Brain pericyte (primary cell): ENCODE measurements at places on chromosomes 7 and 10.

DNA sequence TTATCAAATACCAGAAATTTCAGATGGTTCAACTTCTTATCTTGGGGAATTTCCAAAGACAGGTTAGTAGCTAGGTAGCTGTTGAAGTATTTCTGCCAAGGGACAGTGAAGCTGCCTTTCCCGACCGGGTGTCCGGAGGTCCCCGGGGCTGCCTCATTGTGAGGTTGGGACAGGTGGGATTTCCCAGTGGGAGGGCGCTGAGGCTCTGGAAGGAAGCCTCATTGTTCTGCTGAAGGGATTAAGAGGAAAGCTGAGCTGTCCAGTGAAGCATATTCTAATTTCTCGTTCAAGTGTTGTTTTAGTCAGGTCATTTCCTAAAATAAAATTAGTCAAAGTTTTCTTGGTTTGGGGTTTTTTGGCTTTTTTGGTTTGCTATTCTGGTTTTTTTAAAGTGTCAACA, 244.2 kb downstream of the MGMT start:
- DNase-seq = no peak

GRCh38 chr7:48101968-48102367, 12.9 kb downstream of the UPP1 start:
- no peak for DNase-seq

GRCh38 chr10:71218046-71218650, 5.8 kb downstream of the UNC5B start:
- DNase-seq = no peak

- DNase-seq = no peak
These were observed 411.3 kb downstream of the CCSER2 start for GRCh38 chr10:84739641-84740040.

- no peak for DNase-seq
These were observed 474.4 kb upstream of the C7orf33 start for GRCh38 chr7:148116195-148116594.

GRCh38 chr10:101080933-101081931, 19.4 kb downstream of the KAZALD1 start:
- no peak for DNase-seq

GRCh38 chr10:62008946-62009345, 107.4 kb downstream of the ARID5B start:
- DNase-seq = no peak

- no peak for DNase-seq
These were observed 8.1 kb downstream of the TRIM8 start for GRCh38 chr10:102652170-102652916.

- DNase-seq = peak; percentile 38
These were observed 306.3 kb downstream of the C7orf25 start for GRCh38 chr7:42605406-42606192.

GRCh38 chr10:1732564-1732996, 4.7 kb downstream of the ADARB2 start:
- no peak for DNase-seq

DNA sequence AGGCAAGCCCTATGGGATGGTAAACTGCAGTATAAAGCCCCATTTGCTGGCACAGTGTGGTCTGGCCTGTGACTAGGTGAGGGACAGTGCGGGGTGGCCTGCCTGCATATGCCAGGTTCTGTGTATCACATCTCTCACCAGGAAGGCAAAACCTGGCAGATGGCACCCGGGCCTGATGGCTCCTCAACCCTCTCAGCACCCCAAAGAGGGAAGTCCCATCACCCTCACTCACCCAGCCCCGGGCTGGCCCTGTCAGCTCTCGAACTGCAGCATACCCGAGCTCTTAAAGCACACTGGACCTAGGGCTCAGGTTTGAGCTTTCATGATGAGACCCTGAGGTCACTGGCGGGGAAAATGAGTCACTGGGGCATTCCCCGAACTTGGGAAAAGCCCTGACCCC, 130.5 kb downstream of the LHPP start:
- no peak for DNase-seq

DNA sequence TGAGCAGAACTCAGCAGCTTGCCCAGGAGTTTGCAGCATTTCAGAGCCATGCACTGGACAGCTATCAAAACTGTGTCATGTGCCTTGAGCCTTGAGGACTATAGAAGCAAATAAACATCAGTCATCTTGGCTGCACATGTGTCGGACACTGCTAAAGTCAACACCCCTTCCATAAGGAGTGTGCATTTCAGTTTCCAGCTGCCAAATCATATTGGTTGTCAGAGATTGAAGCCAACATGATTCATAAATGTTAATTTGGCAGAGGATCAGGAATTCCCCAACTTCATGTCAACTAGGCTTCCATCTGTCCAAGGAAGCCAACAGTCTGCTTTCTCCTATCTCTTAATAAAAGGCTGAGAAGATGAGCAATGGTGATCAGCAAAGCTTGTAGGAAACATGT, 32.8 kb downstream of the SLC16A12 start:
- DNase-seq = no peak

GRCh38 chr10:48383393-48383792, 76.9 kb downstream of the MAPK8 start:
- no peak for DNase-seq

DNA sequence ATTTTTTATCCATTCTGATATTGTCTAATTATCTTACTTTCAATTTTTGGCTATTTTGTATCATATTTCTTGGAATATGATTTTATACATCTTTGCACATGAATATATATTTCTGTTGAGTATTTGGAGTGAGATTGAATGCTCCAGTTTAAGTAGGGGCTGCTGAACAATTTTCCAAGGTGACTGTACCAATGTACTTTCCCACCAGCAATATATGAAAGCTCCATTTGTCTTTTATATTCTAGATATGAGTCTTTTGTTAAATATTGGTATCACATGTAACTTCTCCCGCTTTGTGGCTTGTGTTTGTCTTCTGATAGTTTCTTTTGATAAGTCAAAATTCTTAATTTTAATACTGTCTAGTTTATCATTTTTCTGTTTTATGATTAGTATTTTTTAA, 144.6 kb upstream of the MDFIC start:
- no peak for DNase-seq
